ENCODE measurements at places on chromosomes 3 and 15.

DNA sequence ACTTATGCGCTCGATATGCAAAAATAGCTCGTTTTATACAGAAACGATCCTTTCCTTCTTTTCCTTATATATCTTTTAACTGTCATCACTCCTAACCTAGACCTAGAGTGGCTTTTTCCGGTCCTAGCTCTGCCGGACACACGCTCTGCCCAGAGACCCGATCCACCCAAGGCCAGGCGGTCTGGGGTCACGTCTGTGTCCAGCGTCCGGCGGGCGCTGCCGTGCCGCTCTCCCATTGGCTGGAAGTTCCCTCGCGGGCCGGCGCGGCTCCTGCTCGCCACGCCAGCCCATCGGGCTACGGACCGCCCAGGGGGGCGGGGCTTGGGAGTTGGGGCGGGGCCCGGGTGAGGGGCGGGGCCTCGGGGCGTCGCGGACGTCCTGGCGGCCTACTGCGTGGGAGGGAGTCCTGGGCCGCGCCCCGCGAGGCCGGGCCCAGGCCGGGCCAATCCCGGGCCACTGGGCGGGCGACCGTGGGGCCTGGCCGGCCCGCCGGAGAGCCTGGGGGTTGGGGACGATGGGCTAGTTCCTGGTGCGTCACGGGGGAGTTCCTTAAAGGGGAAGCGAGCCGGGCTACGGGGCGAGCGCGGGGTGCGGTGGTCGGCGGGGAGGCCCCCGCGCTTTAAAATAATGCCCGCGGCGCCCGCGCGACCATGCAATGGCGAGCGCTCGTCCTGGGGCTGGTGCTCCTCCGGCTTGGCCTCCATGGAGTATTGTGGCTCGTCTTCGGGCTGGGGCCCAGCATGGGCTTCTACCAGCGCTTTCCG is at the start of gene EDEM1:
Gene EDEM1 (plus strand): TSS at position 552 of the 764 bp plus-strand sequence. CDS start 99 bp downstream, at position 651.
- peak; percentile 91 for DNase-seq

- DNase-seq: no peak
Observed at GRCh38 chr15:100875495-100875894, 4.1 kb upstream of the ALDH1A3 start.

DNA sequence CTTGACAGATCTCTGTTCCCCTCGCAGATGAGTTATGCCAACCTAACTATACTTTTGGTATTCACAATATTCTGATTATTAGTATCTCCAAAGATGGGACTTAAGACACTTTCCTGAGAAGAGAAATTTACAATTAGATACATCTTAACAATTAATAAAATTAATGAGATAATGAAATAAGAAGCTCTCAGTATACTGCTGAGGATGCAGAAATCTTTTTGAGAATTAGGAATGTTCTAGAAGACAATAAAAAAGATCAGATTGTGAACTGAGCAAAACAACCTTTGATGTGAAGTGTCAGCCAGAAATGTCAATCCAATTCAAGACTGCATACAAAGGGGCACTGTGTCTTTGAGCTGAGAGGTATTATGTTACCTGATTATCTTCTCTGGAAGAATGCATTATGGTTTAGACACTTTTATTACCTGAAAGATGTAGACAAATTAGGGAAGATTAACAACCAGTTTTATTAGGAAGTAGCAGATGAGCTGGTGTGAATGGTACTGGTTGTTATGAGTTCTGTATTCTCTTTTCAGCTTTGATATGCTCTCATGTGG is 262.9 kb downstream of the TIGIT start:
- DNase-seq: no peak

DNA sequence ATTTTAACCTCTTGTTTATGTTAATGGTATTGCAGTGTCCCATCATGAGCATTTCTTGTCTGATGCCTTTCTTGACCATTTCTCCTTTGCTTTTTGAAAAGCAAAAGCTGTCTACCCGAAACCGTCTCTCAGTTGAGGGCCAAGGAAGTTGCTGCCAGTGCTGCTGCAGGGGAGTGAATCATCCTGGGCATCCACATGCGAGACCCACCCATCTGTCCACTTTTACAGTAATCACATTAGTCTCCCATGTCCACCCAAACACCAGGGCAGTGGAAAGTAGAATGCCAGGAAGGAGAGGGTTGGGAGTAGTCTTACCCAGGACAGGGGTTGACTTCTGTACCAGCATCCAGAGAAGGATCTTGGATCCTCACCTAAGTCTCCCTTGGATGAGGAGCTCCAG is 48.6 kb upstream of the TEX264 start:
- DNase-seq: no peak

- no peak for DNase-seq
Observed at GRCh38 chr3:112471596-112472325, 27.5 kb downstream of the BTLA start.

GRCh38 chr3:141939759-141940158 is 63.3 kb downstream of the ATP1B3 start:
- DNase-seq: no peak

DNA sequence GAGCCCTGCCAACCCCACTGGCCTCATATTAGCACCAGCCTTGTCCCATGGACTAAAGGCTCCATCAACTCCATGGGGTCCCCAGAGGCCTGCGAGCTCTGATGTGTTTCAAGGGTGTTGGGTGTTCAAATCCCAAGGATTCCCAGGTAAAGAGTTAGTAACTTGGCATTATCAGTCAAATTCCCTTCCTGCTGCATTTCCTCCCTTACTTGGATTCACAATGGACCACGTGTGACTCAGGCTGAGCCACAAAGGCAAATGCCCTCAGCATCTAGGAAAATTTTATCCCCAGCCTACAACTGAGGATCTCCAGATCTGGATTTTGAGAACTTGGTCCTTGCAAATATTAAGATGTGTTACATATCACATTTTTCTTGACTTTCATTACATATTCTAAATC is 58.8 kb downstream of the GADL1 start:
- DNase-seq: no peak

- DNase-seq: no peak
Observed at GRCh38 chr3:196662033-196662432, 22.5 kb downstream of the NRROS start.

DNA sequence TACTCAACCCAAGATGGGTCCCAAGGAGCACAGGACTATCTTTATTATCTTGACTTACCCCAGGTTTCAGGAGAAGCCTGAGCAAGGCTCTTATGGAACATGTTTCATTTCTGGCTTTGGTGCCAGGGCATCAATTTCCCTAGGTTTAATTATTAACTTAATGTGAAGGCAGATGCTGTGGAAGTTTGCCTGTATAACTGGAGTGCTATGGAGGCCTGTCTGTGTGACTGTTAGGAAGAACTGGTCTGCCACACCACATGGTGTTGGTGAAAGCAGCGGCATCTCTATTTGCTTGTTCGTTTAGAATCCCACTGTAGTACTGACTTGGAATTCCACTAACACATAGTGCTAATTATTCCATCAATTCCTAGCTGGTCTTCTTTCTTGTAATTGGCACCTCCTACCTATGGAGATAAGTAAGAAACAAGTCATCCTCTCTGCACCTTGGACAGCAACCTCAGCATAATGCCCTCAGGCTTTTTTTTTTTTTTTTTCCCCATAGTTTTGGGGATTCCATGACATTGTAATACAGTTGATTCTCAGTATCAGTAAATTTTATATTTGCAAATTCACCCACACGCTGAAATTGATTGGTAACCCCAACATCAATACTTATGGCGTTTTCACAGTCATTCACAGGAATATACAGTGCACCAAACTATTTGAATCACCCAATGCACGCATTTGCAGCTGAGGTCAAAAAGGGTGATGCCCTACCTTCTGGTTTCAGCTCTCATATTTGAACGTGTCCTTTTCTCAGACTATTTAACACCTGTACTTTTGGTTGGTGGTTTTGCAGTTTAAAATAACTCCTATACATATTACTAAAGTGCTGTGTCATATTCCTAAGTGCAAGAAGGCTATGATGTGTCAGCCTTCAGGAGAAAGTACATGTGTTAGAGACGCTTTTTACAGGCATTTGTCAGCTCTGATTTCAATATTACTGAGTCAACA is 772.8 kb upstream of the LMCD1 start:
- DNase-seq: no peak

DNA sequence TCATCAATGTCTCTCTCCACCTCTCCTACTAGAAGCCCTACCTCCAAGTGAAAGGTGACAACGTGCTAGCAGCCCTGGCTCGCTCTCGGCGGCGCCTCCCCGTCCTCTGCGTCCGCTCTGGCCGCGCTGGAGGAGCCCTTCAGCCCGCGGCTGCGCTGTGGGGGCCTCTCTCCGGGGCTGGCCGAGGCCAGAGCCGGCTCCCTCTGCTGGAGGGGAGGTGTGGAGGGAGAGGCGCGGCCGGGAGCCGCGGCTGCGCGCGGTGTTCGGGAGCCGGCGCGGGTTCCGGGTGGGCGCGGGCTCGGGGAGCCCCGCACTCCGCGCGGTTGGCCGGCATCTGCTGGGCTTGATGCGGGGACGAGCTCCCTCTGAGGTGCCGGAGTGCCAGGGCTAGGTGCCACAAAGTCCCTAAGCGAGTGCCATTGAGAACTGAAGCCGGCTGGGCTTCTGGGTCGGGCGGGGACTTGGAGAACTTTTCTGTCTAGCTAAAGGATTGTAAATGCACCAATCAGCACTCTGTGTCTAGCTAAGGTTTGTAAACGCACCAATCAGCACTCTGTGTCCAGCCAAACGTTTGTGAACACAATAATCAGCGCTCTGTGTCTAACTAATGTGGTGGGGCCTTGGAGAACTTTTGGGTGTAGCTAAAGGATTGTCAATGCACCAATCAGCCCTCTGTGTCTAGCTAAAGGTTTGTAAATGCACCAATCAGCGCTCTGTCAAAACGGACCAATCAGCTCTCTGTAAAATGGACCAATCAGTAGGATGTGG is 84.8 kb upstream of the ARRDC4 start:
- no peak for DNase-seq

DNA sequence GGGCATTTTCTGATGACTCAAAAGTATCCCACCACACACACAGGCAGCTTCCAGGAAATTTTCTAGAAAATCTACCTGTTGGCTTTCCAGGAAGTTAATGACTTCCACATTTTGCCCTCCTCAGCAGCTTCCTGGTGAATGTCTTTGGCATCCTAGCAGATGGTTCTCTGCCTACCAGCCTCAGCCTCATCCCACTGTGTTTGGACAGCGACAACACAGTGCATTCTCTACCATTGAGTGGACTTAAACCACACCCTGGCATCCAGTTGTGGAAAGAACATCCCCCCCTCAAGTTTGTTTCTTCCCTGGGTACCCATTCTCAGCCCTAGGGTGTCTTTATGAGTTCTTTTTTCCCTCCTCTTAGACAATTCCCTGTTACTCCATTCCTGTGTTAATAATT is 50.8 kb upstream of the GADL1 start:
- DNase-seq: no peak

DNA sequence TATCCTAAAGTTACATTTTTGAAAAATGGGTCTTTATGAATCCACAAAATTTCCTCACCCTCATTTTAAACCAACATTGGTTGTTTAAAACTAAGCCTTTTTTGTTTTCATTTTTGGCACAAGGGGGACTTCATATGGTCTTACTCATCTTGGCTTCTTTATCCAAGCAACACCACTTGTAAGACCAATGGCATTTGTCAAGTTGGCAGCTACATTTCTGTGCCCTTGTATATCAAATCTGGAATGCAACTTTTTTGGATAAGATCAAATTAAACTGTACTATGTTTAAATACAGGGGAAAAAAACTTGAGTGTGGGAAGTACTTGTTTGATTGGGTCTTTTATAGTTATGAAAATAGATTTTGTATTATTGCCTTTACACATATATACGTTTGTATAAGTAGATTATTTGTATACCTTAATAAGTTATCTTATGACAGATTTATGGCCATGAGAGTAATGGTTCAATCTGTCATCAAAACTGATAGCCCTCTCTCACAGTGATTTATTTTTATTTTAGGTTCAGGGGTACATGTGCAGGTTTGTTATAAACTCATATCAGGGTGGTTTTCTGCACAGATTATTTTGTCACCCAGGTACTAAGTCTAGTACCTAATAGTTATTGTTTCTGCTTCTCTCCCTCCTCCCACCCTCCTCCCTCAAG is 43.4 kb downstream of the GPR160 start:
- no peak for DNase-seq

GRCh38 chr15:71275098-71275497 is 159.8 kb downstream of the THSD4 start:
- no peak for DNase-seq

- no peak for DNase-seq
Observed at GRCh38 chr15:81061490-81062253, 60.9 kb downstream of the TLNRD1 start.

DNA sequence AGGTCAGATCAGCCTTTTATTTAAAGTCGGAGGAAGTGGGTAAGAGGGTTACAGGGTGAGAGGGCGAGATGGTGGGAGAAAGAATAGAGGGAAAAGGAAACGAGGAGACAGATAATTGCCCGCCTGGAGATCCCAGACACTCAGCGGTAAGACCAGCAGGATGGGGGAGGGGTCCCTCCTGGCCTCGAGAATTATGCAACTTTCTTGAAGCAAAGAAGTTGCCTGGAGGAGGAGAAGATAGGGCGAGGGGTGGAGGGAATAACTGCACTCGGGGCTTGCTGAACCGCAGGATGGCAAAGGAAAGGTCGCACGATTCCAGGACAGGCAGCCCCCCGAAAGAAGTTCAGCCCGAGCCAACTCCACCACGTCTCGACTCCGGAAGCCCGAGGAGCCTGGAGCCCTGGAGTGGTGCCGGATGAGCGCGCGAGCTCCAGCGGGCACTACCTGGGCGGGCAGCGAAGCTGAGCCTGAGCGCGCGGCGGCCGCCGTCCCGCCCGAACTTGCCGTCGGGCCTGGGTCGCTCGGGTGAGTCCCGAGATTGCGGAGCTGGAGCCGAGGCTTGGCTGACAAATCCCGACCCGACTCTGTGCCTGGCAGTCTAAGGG is 402 bp downstream of the WWTR1 start:
- no peak for DNase-seq

- peak; percentile 9 for DNase-seq
Observed at GRCh38 chr3:178084938-178085816, 451.1 kb upstream of the KCNMB2 start.

DNA sequence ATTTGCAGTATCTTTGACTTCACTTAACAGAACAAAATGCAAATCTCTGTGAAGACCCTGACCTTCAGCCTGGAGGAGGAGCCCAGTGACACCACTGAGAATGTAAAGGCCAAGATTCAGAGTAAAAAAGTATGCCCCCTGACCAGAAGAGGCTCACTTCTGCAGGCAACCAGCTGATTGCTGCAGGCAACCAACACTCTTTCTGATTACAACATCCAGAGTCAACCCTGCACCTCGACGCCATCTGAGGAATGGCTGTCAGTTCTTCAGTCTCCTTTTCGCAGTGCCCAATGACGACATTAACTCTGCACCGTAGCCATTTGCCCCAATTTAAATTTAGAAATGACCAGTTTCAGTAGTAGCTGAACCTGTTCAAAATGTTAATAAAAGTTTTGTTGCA is 14.9 kb downstream of the ATP13A3 start:
- DNase-seq: no peak

DNA sequence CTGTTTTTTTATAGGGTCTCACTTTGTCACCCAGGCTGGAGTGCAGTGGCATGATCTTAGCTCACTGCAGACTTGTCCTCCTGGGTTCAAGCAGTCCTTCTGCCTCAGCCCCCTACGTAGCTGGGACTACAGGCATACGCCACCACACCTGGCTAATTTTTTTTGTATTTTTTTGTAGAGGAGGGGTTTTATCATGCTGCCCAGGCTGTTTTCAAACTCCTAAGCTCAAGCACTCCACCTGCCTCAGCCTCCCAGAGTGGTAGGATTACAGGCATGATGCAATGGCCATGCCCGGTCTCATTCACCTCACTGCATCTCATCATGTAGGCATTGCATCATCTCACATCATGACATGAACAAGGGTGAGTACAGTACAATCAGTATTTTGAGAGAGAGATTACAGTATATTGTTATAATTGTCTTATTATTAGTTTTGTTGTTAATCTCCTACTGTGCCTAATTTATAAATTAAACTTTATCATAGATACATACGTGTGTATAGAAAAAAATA is 74.3 kb upstream of the EOMES start:
- no peak for DNase-seq

All from activated CD4-positive, alpha-beta T cell treated with anti-CD3 and anti-CD28 coated beads, Interleukin-2, amount 50 U/mL, for 4 hours (primary cell).